Sigmoid colon (tissue), 7 donors: ENCODE measurements at places on chromosomes 16 and 17. TPM values are rescaled to one million over a fixed set of nuclear protein-coding genes. Genes with fewer than 3 reads are reported as not detected.

GRCh38 chr16:79563921-79564320 is 36.6 kb downstream of the MAF start:
- no peaks in the 10 kb centered on the region for H3K27me3 ChIP-seq
- DNase-seq = no peak
- no peak overlapping the region for H3K4me3 ChIP-seq
- H3K4me1 ChIP-seq = no peaks in the 10 kb centered on the region
- H3K36me3 ChIP-seq = no peaks in the 10 kb centered on the region

DNA sequence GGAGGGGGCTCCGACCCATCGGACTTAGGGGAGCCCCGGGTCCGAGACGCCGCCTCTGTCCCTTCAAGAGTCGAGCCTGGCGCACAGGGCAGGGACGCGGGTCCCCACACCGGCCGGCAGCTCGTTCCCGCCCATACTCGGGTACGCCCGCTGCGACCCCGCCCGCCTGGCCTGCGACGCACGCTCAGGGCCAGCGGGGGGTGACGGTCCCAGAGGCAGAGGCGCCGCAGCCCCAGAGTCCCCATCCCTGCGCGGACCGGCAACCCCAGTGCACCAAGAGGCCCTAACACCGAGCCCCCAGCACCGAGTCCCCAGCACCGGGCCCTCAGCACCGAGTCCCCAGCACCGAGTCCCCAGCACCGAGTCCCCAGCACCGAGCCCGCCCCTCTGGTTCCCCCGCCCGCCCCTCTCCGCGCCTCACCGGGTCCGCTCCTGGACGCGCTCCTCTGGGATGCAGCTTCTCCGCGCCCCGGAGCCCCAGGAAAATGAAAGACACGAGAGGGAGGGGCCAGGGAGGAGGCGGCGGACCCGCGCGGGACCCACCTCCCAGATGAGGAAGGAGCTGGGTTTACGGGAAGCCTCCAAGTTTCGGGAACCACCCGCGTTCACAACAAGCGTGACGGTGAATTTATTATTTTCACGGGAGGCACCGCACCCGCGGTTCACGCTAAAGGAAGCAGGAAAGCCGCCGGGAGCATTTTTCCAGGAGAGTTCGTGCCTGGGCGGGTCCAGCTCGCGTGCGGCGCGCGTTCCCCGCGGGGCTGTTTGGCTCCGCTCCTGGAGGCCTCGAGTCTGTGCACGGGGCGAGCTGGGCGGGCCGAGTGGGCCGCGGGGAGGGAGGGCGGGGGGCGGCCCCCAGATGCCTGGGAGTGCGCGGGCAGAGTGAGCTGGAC is at the start of gene SECTM1:
SECTM1 (minus strand) TSS at position 488 of the 893 bp plus-strand sequence. CDS start 6,526 bp downstream, outside the sequence.
- peak within 1 kb of the TSS; percentile 79 for H3K4me3 ChIP-seq
- peak; percentile 88 for DNase-seq
- H3K27ac ChIP-seq = peak within 1 kb of the TSS; percentile 83

Gene IRX3
- 0.33 TPM for total RNA-seq

GRCh38 chr17:50837286-50837979 is 2.0 kb downstream of the WFIKKN2 start:
- no peaks in the 10 kb centered on the region for H3K36me3 ChIP-seq
- no peaks in the 10 kb centered on the region for H3K27me3 ChIP-seq
- H3K4me1 ChIP-seq = no peaks in the 10 kb centered on the region
- no peak overlapping the region for H3K4me3 ChIP-seq
- no peak for DNase-seq

Gene CTRB1
- not detected for total RNA-seq

DNA sequence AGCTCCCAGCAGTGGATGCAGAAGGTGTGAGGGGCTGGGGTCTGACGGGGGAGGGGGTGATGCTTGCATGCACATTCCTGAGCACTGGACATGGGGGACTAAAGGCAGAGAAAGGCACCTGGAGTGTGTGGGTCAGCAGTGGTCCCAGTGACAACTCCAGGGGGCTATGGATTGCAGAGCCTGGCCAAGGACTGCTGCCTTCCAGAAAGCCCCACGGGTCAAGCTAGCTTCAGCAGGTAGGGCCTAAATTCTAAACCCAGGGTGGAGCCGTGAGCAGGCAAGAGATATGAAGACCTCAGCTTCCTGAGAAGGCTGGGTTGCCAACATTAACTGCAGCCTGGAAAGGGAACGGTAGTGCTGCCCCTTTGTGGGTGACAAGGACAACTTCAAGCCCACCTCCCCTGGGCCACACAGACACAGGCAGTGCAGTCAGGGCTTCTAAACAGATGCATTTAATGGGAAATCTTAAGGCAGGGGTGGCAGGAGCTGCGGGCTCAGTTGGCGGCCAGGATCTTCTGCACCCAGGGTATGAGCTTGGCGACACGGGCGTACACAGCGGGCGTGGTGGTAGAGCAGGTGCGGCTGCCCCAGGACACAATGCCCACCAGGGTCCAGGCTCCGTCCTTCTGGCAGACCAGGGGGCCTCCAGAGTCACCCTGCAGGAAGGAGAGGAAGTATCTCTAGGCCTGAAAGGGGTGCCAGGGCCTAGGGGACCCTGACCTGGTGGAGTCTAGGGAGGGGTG is 3.1 kb downstream of the CTRB2 start:
- no peak overlapping the region for H3K4me3 ChIP-seq
- H3K4me1 ChIP-seq = peaks cover 6% of the 10 kb centered on the region
- no peak overlapping the region for H3K27ac ChIP-seq
- no peaks in the 10 kb centered on the region for H3K27me3 ChIP-seq

Gene ZNF213
- total RNA-seq = 7.1 TPM

Gene EXOC3L1
- 4.4 TPM for total RNA-seq

- no peaks in the 10 kb centered on the region for H3K27me3 ChIP-seq
- DNase-seq = no peak
- no peak overlapping the region for H3K4me3 ChIP-seq
- H3K36me3 ChIP-seq = no peaks in the 10 kb centered on the region
- no peak overlapping the region for H3K27ac ChIP-seq
Measured at GRCh38 chr17:419073-419735, 66.6 kb upstream of the RPH3AL start.

DNA sequence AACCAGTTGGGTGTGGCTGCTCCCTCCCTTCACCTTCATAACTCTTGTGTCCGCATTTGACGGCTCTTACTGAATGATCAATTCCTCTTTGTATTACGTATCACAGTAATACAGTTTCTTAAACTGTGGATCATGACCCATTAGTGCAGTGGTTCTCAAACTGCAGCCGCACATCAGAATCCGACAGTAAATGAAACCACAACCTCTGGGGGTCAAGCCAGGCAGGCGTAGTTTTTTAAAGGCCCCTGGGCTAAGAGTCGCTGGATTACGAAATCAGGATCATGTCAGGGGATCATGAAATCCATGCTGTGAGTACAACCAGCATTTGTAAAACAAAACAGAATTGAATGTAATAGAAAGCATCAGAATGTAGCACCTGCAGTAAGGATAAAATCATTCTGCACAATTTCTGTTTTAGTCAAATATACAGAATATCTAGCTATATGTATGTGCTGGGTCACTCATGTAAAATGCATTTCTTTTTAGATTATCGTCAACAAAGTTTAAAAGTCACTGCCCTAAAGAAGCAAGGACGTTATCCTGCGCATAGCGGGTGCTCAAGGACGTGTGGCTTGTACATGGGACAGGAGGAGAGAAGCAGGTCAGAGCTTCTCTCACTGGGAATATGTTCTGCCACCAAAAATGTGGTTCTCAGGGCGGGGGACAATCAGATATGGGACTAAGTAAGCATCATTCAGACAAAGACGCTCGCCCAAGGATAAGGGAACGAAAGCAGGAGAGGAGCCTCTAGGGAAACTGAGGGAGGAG is 113.1 kb downstream of the ZFHX3 start:
- peak; percentile 74 for DNase-seq
- no peak overlapping the region for H3K27ac ChIP-seq
- H3K36me3 ChIP-seq = no peaks in the 10 kb centered on the region
- H3K27me3 ChIP-seq = no peaks in the 10 kb centered on the region

DNA sequence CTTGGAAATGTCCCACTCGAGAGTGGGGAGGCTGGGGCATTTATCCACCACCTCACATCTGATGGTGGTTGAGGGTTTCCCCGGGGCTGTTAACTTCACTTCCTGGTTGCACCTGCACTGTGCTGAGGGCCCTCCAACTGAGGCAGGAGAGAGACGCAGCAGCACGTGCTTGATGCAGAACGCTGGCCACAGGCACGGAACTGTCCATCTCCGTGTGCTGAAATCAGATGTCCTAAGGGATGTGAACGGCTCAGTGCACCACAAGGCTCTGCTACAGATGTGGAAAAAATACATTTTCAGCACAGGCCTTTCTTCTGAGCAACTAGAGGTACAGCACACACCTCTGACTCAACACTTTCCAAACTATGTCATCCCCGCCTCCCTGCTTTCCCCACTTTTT is 114.8 kb upstream of the C16orf82 start:
- no peaks in the 10 kb centered on the region for H3K4me1 ChIP-seq
- no peak for DNase-seq
- no peak overlapping the region for H3K27ac ChIP-seq
- no peaks in the 10 kb centered on the region for H3K27me3 ChIP-seq

- H3K27me3 ChIP-seq = no peaks in the 10 kb centered on the region
- H3K4me1 ChIP-seq = no peaks in the 10 kb centered on the region
- DNase-seq = no peak
Measured at GRCh38 chr17:41483531-41483930, 2.6 kb upstream of the KRT35 start.

Gene ALOX15B
- 3.9 TPM for total RNA-seq

DNA sequence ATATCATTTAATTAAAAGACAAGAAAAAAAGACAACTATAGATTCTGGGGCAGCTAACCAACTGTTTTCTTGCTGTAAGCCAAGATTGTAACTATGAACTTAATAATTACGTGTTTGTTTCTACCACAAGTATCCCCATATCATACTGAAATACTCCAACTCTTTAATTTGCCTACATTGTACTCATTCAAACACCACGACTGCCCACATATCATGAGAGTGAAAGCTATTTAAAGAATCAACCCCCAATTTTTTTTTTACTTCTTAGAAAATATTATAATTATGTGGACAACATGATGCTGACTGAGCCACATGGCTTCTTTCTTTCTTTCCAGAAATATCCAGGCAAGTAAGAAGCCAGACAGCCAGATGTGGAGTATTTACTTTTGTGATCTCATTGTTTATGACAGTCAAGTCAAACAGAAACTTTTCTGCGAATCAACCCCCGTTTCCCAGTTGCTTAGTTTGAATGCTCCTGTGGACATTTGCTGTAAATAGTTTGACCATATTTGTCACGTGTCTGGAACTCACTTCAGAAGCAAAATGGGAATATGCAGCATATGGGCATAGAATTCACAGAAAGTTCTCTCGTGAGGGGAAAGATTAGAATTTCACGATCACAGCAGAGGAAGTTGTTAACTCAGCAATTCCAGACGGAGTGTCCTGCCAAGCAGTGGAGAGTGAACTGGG is 126.8 kb upstream of the PSMD7 start:
- no peaks in the 10 kb centered on the region for H3K36me3 ChIP-seq
- no peaks in the 10 kb centered on the region for H3K27me3 ChIP-seq
- H3K4me1 ChIP-seq = no peaks in the 10 kb centered on the region
- DNase-seq = no peak
- H3K4me3 ChIP-seq = peak overlapping the region; percentile 20

- no peak for DNase-seq
- H3K4me1 ChIP-seq = no peaks in the 10 kb centered on the region
- H3K4me3 ChIP-seq = no peak overlapping the region
- H3K36me3 ChIP-seq = no peaks in the 10 kb centered on the region
- H3K27me3 ChIP-seq = peaks cover 13% of the 10 kb centered on the region
- H3K27ac ChIP-seq = no peak overlapping the region
Measured at GRCh38 chr16:54174750-54175149, 111.8 kb downstream of the IRX3 start.

DNA sequence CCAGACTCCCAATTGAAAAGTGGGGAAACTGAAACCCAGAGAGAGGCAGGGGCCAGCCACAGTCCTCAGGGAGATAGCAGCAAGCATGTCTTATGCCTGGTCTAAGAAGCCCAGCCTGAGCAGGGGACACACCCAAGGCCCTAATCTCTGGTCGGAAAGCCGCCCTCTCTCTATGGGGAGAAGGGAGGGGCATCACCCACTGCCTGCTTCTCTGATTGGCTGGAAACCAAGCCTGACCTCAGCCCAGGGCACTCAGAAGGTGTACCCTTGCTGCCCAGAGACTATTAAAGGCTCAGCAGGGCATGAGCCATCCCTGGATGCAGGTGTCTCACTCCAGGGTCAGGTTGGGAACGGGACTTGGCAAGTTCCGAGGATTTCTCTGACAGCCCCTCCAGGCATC is 5.7 kb upstream of the KRT13 start:
- H3K27me3 ChIP-seq = no peaks in the 10 kb centered on the region
- H3K36me3 ChIP-seq = no peaks in the 10 kb centered on the region
- H3K4me3 ChIP-seq = no peak overlapping the region

DNA sequence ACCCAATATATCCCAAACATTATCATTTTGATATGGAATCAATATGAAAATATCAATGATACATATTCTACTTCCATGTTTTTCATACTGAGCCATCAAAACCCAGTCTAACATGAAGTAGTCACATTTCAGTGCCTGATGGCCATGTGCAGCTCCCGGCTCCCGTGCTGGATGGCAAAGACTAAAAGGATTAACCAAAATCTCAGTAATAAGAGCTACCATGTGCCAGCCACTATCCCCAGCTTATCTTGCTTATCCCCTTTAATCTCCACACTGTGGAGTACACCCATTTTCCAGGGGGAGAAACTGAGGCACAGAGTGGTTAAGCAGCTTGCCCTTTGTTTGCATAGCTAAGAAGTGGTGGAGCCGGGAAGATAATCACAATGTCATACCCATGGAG is 9.2 kb downstream of the CD300LG start:
- H3K27me3 ChIP-seq = peaks cover 25% of the 10 kb centered on the region
- H3K4me3 ChIP-seq = no peak overlapping the region
- DNase-seq = no peak
- no peaks in the 10 kb centered on the region for H3K36me3 ChIP-seq
- no peaks in the 10 kb centered on the region for H3K4me1 ChIP-seq

DNA sequence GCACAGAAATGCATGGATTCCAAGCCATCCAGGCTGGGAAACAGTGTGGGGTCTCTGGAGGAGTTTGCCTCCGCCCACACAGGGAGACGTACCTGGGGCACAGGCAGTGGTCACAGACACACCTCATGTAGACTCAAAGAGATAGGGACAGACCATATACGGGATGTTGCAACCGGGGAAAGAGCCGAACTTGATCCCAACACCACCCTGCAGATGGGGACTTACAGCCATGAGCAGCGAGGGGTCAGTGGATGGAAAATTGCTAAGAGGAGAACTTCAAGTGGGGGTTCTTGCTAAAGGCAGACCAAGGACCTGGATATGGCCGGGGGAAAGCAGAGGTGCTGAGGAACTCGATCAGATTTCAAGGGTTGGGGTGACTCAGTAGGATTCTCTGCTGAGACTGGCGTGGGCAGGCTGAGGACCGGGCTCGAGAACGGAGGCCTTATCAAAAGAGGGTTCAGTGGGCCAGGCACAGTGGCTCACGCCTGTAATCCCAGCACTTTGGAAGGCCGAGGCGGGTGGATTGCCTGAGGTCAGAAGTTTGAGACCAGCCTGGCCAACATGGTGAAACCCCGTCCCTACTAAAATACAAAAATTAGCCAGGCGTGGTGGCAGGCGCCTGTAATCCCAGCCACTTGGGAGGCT is 12.0 kb upstream of the DNAH17 start:
- H3K36me3 ChIP-seq = no peaks in the 10 kb centered on the region
- no peak overlapping the region for H3K27ac ChIP-seq
- H3K4me1 ChIP-seq = no peaks in the 10 kb centered on the region
- no peak for DNase-seq
- no peak overlapping the region for H3K4me3 ChIP-seq
- no peaks in the 10 kb centered on the region for H3K27me3 ChIP-seq
